ENCODE measurements at places on chromosomes 3 and 15.

DNA sequence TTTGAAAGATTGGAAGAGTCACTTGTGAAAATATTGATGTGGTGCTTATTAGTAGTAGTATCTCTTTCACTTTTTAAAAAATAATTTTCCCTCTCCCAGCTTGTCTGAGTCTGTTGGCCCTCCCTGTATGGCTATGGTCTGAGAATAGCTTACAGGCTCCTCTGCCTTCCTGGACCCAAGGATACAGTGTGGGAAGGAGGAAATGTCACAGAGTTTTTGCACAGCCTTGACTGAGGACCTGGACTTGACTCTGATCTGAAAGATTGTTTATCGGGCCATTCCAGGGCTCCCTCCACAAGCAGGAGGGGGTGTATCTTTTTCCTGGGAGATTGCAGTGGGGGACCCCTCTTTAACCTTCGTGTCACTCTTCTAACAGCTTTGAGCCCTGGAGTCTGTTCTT lies 59.7 kb downstream of the TLNRD1 start:
- H3K4me3 ChIP-seq, result no peak overlapping the region
- H3K36me3 ChIP-seq, result no peaks in the 10 kb centered on the region
- no peaks in the 10 kb centered on the region for H3K4me1 ChIP-seq
- no peak overlapping the region for H3K27ac ChIP-seq

GRCh38 chr3:65939801-65940246 lies 98.9 kb downstream of the MAGI1 start:
- no peak overlapping the region for H3K4me3 ChIP-seq
- H3K4me1 ChIP-seq, result no peaks in the 10 kb centered on the region
- no peak for DNase-seq
- H3K27me3 ChIP-seq, result no peaks in the 10 kb centered on the region
- H3K36me3 ChIP-seq, result no peaks in the 10 kb centered on the region

DNA sequence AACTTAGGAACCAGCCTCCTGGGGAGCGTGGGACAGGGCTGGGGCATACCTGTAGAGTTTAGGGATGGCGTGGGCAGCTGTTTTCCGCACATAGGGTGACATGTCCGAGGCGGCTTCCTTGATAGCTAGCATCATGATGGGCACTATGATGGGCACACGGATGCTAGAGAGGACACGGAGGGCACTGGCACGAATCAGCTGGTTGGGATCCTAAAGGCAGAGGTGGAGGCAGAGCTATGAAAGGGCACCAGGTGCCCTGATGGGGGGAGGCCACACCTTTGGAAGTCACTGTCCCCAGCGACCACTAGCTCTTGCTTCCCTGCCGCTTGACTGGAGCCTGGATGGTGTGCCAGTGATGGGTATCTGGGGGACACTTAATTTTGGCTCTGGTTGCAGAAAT lies 28.3 kb downstream of the AP3B2 start:
- H3K4me1 ChIP-seq, result no peaks in the 10 kb centered on the region
- no peak overlapping the region for H3K4me3 ChIP-seq
- no peaks in the 10 kb centered on the region for H3K36me3 ChIP-seq
- no peak overlapping the region for H3K27ac ChIP-seq

GRCh38 chr15:82081914-82082762 lies 36.3 kb upstream of the MEX3B start:
- no peak overlapping the region for H3K4me3 ChIP-seq
- H3K4me1 ChIP-seq, result no peaks in the 10 kb centered on the region
- DNase-seq, result no peak
- H3K27me3 ChIP-seq, result peaks cover 89% of the 10 kb centered on the region
- no peak overlapping the region for H3K27ac ChIP-seq

- no peak for DNase-seq
- no peaks in the 10 kb centered on the region for H3K4me1 ChIP-seq
- H3K27me3 ChIP-seq, result peaks cover 18% of the 10 kb centered on the region
- no peaks in the 10 kb centered on the region for H3K36me3 ChIP-seq
Measured at GRCh38 chr3:54222316-54222715, 100.0 kb downstream of the CACNA2D3 start.

GRCh38 chr3:83934192-83935021 lies 1024.4 kb upstream of the CADM2 start:
- no peaks in the 10 kb centered on the region for H3K4me1 ChIP-seq
- no peaks in the 10 kb centered on the region for H3K36me3 ChIP-seq
- no peak overlapping the region for H3K4me3 ChIP-seq
- H3K27me3 ChIP-seq, result no peaks in the 10 kb centered on the region
- DNase-seq, result peak; percentile 42

- no peaks in the 10 kb centered on the region for H3K27me3 ChIP-seq
- H3K4me3 ChIP-seq, result no peak overlapping the region
- H3K27ac ChIP-seq, result no peak overlapping the region
- H3K4me1 ChIP-seq, result no peaks in the 10 kb centered on the region
- DNase-seq, result no peak
- no peaks in the 10 kb centered on the region for H3K36me3 ChIP-seq
Measured at GRCh38 chr3:3305084-3305483, 125.6 kb upstream of the CRBN start.

DNA sequence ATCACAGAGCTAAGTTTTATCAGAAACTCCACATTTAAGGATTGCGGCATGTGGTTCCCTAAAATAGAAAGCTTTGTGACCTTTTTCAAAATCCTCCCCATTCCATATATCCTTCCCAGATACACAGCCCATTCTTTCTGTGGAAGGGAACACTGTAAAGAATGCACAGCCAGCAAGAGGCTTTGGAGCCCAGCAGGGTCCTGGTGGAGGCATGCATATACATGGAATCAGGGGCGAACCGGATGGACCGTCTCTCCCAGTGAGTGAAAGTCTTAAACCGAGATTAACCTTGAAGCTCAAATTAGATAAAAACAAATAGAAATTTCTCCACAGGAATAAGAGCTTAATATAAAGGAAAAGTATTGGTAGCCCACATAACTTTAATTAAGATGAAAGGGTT lies 436.2 kb upstream of the MDFIC2 start:
- no peaks in the 10 kb centered on the region for H3K4me1 ChIP-seq
- no peaks in the 10 kb centered on the region for H3K27me3 ChIP-seq
- no peak for DNase-seq
- H3K36me3 ChIP-seq, result no peaks in the 10 kb centered on the region

GRCh38 chr15:48966595-48967301 lies 3.0 kb upstream of the SHC4 start:
- H3K27me3 ChIP-seq, result no peaks in the 10 kb centered on the region
- 0 out of 2 replicates have a peak, but pooled peaks cover 8% of the 10 kb centered on the region for H3K4me1 ChIP-seq
- H3K4me3 ChIP-seq, result no peak overlapping the region
- H3K36me3 ChIP-seq, result no peaks in the 10 kb centered on the region
- no peak overlapping the region for H3K27ac ChIP-seq
- DNase-seq, result no peak

DNA sequence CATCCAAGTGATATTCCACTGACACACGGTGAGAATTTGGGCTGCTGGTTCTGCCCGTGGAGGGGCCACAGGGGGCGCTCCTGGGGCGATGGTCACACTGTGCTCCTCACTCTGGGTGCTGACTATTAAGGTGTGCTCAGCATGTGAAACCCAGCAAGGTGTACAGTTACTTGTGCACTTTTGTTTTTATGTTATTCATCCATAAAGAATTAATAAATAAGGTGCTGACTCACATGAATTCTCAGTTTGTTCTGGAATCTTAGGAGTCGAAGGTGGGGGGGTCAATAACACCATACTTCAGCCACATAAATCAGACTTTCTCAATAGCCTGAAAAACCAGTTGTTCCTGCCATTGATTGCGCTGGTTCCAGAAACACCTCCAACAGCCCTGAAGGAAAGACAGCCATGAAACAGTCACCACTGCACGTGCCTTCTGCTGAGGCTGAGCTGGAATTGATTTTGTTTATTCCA lies 53.5 kb upstream of the SPATA12 start:
- H3K4me1 ChIP-seq, result peaks cover 39% of the 10 kb centered on the region
- peak overlapping the region; percentile 51 for H3K4me3 ChIP-seq
- peak; percentile 81 for DNase-seq
- no peaks in the 10 kb centered on the region for H3K27me3 ChIP-seq
- no peaks in the 10 kb centered on the region for H3K36me3 ChIP-seq

DNA sequence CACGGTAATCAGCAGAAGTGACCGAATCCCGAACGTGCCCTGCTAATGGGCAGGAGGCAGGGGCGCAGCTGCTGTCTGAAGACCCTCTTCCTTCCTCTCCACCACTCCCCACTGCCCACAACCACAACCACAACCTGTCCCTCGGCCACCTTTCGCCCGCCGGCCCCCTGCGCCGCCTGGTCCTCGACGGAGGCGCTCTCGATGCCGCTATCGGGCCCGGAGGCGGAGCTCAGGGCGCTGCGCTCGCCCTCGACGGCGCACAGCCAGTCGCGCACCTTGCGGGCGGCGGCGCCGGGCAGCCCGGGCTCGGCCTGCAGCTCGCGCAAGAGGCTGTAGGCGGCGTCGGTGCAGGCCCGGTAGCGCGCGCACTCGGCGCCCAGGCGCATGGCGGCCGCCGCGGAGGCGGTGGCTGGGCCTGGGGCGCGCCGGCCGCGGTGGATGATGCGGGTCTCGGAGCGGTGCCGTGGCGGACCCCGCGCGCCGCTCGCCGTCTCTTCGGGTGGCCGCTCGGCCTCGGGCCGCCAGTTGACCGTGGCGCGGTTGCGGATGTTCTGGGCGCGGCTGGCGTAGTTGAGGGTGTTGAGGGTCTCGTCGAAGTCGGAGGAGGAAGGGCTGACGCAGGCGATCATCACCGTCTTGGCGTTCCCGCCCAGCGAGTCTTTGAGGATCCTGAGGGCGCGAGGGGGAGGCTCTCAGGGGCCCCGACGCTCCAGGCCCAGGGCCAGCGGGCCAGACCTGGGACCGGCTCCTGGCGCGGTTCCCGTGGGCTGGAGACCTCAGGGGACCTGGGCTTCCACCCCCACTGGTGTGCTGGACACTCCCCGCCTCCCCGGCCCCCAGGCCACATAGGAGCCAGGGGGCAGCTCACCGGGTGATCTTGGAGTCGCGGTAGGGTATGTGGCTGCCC lies 6.9 kb downstream of the KIF7 start:
- H3K27me3 ChIP-seq, result no peaks in the 10 kb centered on the region
- H3K4me1 ChIP-seq, result peaks cover 2% of the 10 kb centered on the region
- peaks cover 13% of the 10 kb centered on the region for H3K36me3 ChIP-seq
- H3K4me3 ChIP-seq, result no peak overlapping the region
- no peak overlapping the region for H3K27ac ChIP-seq
- DNase-seq, result no peak

GRCh38 chr3:23776352-23776891 lies 29.3 kb upstream of the UBE2E1 start:
- DNase-seq, result no peak
- H3K36me3 ChIP-seq, result no peaks in the 10 kb centered on the region
- no peak overlapping the region for H3K4me3 ChIP-seq
- H3K4me1 ChIP-seq, result no peaks in the 10 kb centered on the region
- H3K27me3 ChIP-seq, result no peaks in the 10 kb centered on the region
- no peak overlapping the region for H3K27ac ChIP-seq

DNA sequence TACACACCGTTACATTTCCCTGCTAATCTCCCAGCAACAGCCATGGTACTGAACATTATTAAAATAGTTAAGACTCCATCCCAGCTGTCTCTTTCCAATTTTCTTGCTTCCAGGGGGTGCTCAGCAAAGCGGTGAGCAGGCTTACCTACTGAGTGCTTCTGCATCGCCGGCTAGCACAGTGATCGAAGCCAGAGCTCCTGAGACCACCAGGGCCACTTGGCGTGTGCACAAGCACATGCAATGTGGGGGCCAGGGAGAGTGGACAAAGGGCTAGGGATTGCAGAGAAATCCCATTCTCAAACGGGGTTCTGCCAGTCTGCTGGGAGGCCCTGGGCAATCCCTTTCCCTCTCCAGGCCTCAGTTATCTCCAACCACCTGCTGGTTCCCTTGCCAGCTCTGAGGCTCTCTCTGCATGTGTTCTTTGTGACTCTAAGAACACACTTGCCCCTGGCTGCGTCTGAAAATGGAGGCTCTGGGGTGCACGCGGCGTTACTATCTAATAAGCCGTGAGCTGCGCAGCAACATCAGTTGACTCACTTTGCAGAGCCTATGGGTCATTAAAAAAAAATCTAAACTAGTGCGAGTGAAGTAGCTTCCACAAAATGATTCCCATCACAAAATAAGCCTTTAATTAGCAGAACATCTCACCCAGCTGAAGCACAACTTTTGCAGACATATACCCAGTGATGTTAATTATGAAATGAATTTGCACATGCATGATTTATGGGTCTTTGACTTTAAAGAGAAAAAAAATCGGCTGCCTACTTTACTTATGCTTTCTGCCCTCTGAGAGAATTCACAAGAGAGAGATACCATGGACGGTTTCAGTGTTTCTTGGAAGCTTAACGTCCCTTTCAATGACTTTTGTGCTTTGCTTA lies 271.5 kb downstream of the TLE3 start:
- 0 out of 2 replicates have a peak, but pooled peaks cover 6% of the 10 kb centered on the region for H3K4me1 ChIP-seq
- no peak overlapping the region for H3K4me3 ChIP-seq
- H3K27me3 ChIP-seq, result no peaks in the 10 kb centered on the region
- DNase-seq, result no peak
- no peaks in the 10 kb centered on the region for H3K36me3 ChIP-seq
- H3K27ac ChIP-seq, result no peak overlapping the region

DNA sequence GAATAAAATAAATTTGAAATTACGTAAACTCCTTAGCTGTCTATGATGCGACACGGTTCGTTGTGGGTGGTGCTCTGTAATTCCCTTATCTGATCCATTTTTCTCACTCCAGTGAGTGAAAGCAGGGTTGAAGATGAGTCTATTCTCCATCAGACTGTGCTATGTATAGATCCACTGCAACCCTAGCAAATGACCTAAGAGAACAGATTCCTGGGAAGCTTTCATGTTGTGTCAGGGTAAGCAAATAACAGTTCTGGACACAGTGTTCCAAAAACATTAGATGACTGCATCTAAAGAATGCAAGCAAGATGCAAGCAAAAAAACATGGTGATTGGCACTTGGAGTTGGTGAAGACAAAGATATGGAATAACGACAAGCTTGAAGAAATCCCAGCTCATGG lies 239.3 kb downstream of the SLC9A9 start:
- no peaks in the 10 kb centered on the region for H3K36me3 ChIP-seq
- DNase-seq, result no peak
- no peak overlapping the region for H3K27ac ChIP-seq
- no peaks in the 10 kb centered on the region for H3K27me3 ChIP-seq

- no peaks in the 10 kb centered on the region for H3K36me3 ChIP-seq
- no peak for DNase-seq
- H3K27me3 ChIP-seq, result no peaks in the 10 kb centered on the region
- H3K4me1 ChIP-seq, result no peaks in the 10 kb centered on the region
- no peak overlapping the region for H3K4me3 ChIP-seq
Measured at GRCh38 chr3:101229681-101230080, 90.7 kb downstream of the IMPG2 start.

- no peaks in the 10 kb centered on the region for H3K4me1 ChIP-seq
- no peaks in the 10 kb centered on the region for H3K36me3 ChIP-seq
- H3K27me3 ChIP-seq, result no peaks in the 10 kb centered on the region
- H3K27ac ChIP-seq, result no peak overlapping the region
Measured at GRCh38 chr15:100129677-100130076, 212.1 kb downstream of the ADAMTS17 start.

DNA sequence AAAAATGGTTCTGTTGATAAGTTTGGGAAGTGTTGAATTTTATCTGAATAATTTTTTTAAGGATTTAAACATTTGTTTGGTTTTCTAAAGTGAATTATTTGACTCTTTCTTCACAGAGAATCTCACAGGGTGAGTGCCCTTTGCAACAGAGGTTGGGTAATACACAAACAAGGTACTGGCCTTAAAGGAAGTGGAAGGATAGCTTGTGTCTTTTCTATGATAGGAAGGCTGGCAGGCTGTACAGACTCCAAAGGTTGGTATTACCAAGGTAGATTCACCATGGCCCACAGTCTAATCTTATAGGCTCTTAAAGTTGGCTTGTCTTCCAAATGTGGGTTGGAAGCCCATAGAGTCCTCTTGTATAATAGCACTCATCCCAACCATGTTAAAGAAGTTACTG lies 311.5 kb downstream of the SV2B start:
- no peak overlapping the region for H3K27ac ChIP-seq
- no peaks in the 10 kb centered on the region for H3K27me3 ChIP-seq
- H3K36me3 ChIP-seq, result no peaks in the 10 kb centered on the region
- no peak for DNase-seq
- peaks cover 11% of the 10 kb centered on the region for H3K4me1 ChIP-seq

- H3K4me3 ChIP-seq, result no peak overlapping the region
- no peaks in the 10 kb centered on the region for H3K36me3 ChIP-seq
- no peaks in the 10 kb centered on the region for H3K27me3 ChIP-seq
- no peak overlapping the region for H3K27ac ChIP-seq
Measured at GRCh38 chr15:33344530-33344929, 33.8 kb downstream of the RYR3 start.
